CD4-positive, alpha-beta memory T cell (primary cell): ENCODE measurements at places on chromosomes 5 and 9.

DNA sequence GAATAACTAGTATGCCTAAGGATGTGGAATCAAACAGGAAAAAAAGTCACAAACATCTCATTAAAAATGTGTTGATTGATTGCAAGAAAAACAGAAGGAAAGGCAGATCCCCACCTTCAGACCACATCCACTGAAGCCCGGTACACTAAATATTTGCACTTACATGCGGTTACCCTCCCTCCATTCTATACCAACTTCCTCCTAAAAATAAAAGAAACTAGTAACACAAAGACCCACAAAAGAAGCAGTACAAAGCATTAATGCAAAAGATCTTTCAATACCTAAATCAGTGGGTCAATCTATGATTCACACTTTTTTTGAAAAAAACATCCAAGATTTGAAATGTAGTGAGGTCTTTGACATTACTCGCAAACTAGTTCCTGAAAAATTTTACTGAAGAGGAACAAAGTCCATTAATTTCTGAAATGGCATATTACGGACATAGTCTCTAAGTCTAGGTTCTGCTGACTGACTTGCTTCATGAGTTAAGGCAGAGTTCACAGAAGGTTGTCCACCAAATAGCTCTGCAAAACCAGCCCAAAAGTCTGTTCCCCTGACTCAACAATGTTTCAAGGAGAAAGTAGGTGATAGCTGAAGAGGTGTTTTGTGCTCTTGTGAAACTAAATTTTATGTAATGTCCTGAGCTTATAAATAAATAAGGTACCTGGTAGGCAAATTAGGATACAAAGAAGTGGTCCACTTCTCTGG is 100.7 kb downstream of the PAM start:
- no peaks in the 10 kb centered on the region for H3K36me3 ChIP-seq
- H3K4me1 ChIP-seq = no peaks in the 10 kb centered on the region
- no peak overlapping the region for H3K27ac ChIP-seq
- H3K4me3 ChIP-seq = no peak overlapping the region

GRCh38 chr5:148776780-148777179 is 49.6 kb upstream of the ADRB2 start:
- H3K36me3 ChIP-seq = no peaks in the 10 kb centered on the region
- DNase-seq = no peak
- no peaks in the 10 kb centered on the region for H3K27me3 ChIP-seq
- H3K4me3 ChIP-seq = no peak overlapping the region

DNA sequence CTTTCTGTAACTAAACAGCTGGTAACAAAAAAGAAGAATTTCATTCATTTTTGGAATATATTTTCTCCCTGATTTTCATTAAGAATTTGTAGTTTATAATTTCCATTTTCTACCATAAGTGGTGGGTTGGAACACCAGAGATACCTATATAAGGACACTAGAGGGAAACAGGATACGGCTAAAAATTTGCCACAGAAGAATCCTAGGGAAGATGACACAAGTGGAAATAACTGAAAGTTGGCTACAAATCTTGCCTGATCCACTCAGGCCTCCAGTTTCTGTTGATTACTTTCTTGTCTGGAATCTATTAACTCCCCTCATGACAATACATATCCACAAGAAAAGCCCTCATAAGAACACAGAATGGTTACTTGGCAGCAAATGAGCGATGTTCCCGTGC is 46.8 kb downstream of the FREM1 start:
- no peaks in the 10 kb centered on the region for H3K27me3 ChIP-seq
- H3K4me3 ChIP-seq = no peak overlapping the region
- H3K27ac ChIP-seq = no peak overlapping the region

GRCh38 chr9:128724744-128725211 is 851 bp upstream of the ZDHHC12 start:
- peak overlapping the region; percentile 95 for H3K4me3 ChIP-seq
- H3K27ac ChIP-seq = peak overlapping the region; percentile 70
- no peak for DNase-seq
- H3K27me3 ChIP-seq = no peaks in the 10 kb centered on the region
- H3K36me3 ChIP-seq = peaks cover 4% of the 10 kb centered on the region

DNA sequence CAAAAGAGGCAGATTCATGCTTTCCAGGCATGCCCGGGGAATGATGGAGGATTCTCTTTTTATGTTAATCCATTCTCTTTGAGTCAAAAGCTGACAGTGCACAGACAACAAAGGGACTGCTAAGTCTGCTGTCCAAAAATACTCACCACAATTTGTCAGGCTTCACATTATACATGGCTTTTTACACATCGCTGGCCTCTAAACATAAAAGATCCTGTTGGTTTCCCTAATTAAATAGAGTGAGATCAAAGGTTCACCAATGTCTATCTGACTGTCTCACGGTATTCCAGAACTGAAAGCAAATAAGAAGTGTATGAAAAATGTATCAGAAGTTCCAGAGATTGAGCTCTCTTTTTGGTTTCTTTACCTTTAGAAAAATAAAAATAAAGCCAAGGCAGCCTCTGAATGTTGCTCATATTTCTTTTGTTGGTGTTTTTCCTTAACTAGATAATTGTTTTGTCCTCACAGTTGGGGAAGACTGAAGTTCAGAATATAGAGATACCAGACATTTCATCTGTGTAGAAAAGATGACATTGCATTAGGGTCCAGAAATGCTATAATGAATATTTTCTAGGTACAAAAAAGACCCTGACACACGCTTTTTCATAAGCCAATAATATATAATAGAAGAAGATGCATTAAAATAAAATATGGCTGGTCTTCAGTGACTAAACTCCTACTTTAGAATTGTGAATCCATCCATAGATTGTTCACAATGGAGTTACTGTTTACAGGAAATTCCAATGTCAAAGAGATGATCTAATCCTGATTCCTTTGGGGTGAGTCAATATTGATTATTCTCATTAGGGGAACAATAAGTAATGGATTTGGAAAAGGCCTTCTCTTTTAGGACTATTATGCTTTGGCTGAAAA is 688.2 kb upstream of the CDH6 start:
- H3K4me3 ChIP-seq = no peak overlapping the region
- no peaks in the 10 kb centered on the region for H3K36me3 ChIP-seq
- H3K4me1 ChIP-seq = no peaks in the 10 kb centered on the region
- H3K27ac ChIP-seq = no peak overlapping the region
- DNase-seq = no peak
- no peaks in the 10 kb centered on the region for H3K27me3 ChIP-seq
